ENCODE measurements at places on chromosomes 4 and X. TPM values are rescaled to one million over a fixed set of nuclear protein-coding genes. Genes with fewer than 3 reads are reported as not detected.

Gene SFRP2
- total RNA-seq, result 61.7 TPM

DNA sequence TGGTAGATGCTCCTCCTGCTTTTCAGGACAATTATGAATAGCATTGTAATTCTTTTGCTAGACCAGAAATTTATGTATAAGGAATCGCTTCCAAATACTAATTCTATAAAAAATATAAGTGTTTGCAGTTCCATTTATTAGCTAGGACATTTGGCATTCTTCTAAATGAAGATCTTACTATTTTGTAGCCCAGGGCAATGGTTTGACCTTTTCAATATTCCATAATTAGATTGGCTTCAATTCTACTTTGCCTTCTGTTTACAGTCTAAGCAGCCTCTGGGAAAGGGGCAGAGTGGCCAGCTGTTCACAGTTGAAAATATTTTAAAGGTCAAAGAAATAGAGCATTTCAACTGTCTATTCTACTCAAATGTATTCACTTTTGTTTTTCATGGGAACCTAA, 912.1 kb upstream of the GRIA3 start:
- no peak for DNase-seq
- H3K4me1 ChIP-seq, result no peaks in the 10 kb centered on the region
- no peak overlapping the region for H3K4me3 ChIP-seq

- H3K27ac ChIP-seq, result no peak overlapping the region
- no peak overlapping the region for H3K4me3 ChIP-seq
- no peak for DNase-seq
- H3K27me3 ChIP-seq, result no peaks in the 10 kb centered on the region
- H3K36me3 ChIP-seq, result no peaks in the 10 kb centered on the region
Observed at GRCh38 chrX:15475021-15475420, 18.1 kb downstream of the PIR start.

- no peak overlapping the region for H3K4me3 ChIP-seq
- H3K4me1 ChIP-seq, result no peaks in the 10 kb centered on the region
- H3K27ac ChIP-seq, result no peak overlapping the region
- no peaks in the 10 kb centered on the region for H3K36me3 ChIP-seq
Observed at GRCh38 chrX:12711435-12712040, 79.7 kb upstream of the PRPS2 start.

DNA sequence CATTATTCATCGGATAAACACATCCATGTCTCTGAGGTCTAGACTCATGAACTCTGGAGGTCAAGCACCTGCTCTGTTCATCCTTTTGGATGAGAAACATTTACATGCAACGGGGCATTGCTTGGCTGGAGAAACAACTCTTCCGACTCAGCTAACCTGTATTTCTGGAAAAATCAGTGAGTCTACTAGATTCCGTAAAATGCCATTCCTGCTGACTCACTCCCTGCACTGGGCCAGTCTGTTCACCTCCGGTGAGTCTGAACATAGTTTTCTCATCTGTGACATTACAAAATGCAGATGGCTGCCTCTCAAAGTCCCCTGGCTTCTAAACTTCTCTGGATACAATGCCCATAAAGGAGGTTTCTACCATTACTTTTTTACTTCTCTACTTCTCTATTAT, 185.7 kb upstream of the HS3ST1 start:
- no peaks in the 10 kb centered on the region for H3K27me3 ChIP-seq
- no peak for DNase-seq
- no peak overlapping the region for H3K27ac ChIP-seq
- no peak overlapping the region for H3K4me3 ChIP-seq
- peaks cover 13% of the 10 kb centered on the region for H3K4me1 ChIP-seq
- no peaks in the 10 kb centered on the region for H3K36me3 ChIP-seq

Measured in transverse colon (tissue), 4 donors.